Muscle of leg (tissue), 16 donors: ENCODE measurements at places on chromosomes 2 and 18.

GRCh38 chr18:54052732-54053429 is 171.6 kb downstream of the MBD2 start:
- no peak for DNase-seq

- no peak for DNase-seq
These were observed 115.5 kb upstream of the HAAO start for GRCh38 chr2:42907835-42908234.

GRCh38 chr2:38572167-38572566 is 30.6 kb downstream of the HNRNPLL start:
- no peak for DNase-seq

- no peak for DNase-seq
These were observed 109.2 kb upstream of the GPC1 start for GRCh38 chr2:240326246-240326645.

DNA sequence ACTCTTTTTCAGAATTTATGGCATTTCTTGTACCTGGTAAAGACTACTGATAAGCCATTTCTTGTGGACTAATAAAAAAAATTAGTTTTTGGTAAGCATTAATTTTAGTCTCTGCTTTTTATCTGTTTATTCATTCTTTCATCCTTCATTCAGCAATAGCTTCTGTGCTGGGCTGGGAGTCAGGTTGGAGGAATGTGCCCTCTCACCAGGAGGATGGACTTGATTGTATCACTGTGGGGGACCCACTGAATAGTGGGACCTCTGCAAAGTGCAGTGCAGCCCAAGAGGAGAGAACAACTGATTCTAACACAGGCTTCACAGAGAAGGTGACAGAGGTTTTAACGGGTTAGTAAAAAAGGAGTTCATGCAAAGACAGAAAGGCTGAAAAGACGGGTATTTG is 39.1 kb downstream of the CDC42EP3 start:
- DNase-seq: no peak
